ENCODE measurements at places on chromosomes 12 and 14.

- no peak for DNase-seq
Measured at GRCh38 chr14:81095539-81095938, 125.2 kb downstream of the GTF2A1 start.

DNA sequence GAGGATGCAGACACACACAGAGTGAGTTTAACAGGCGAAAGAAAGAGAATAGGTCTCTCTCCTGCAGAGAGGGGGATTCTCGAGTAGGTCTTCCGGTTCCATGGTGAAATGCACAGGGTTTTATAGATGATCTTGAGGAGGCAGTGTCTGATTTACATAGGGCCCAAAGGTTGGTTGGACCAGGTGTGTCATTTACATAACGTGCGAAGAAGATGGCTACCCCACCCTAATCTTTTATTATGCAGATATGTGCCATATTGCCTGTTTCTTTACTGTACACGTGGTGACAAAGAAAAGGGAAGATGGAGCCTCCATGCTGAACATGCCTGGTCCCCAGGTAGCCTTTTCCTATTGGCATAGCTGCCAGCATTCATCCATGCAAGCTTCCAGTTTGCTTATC, 219.8 kb downstream of the CRADD start:
- no peak for DNase-seq

DNA sequence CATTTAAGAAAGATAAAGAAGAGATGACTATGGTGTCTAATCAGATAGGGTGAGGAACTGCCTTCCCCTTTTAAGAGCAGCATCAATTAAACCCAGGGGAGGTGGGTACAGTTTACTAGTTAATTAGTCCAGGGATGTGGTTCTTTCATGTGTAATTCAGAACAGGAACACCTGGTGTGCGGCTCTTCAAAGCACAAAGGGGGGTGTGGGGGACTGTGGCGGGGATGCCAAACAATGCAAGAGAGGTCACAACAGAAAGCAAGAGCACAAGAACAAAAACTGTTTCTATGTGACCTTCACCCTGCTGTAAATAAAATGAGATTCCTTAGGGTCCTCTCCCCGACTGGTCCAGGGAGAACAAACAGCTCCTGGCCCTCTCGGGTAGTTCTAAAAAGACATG, 183.9 kb upstream of the SOX5 start:
- no peak for DNase-seq

DNA sequence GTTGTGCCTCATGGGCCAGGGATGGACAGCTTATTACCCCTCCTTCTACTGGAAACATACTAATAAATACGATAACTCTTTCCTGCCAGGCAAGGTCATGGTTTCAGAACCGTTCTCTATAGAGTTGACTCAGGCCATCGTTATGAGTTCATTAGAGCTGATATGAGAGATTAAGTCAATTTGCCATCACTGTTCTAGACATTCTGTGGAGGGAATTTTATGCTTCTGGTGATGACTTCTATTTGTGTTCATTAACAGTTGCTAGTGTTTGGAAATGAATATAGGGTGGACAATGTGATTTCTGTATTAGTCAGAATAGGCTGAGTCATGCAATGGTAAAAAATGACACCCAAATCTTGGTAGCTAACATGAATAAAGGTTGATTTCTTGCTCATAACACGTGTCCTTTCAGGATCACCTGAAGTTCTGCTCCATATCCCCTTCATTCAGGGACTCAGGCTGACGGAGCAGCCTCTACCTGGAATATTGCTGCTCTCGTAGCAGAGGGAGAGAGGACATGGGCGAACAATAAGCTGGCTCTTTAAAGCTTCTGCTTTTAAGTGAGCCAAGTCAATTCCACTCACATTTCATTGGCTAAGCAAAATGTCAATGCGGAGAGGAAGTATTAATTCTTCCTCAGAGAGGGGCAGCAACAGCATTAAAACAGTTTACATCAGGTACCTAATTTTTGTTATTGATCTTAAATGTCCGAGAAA, 18.5 kb upstream of the TBPL2 start:
- DNase-seq: no peak

Data from PC-9 (cell line).